ENCODE measurements at places on chromosomes 1 and 21.

DNA sequence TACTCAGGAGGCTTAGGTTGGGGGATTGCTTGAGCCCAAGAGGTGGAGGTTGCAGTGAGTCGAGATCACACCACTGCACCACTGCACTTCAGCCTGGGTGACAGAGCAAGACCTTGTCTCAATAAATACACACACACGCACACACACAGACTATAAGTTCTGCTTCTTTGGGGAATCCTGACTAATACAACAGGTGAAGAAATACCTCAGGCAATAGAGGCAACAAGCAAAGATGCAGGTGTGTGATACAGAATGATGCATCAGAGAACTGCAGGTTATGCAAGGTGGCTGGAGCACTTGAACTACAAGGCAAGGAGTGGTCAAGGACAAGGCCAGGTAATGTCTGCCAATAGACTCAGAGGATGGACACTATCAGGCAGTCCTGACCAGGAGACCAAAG, 117.6 kb upstream of the ZNF678 start:
- no peak for DNase-seq

GRCh38 chr1:44903011-44903680, 60.1 kb upstream of the PTCH2 start:
- peak; percentile 63 for DNase-seq

- DNase-seq: no peak
Measured at GRCh38 chr1:94284476-94284875, 47.1 kb upstream of the ARHGAP29 start.

- no peak for DNase-seq
Measured at GRCh38 chr21:40902299-40902698, 55.3 kb upstream of the DSCAM start.

GRCh38 chr21:16086121-16086520, 356.3 kb downstream of the USP25 start:
- no peak for DNase-seq

Measured in right forelimb (tissue), 1 donor.